ENCODE measurements at places on chromosomes 16 and 17.

DNA sequence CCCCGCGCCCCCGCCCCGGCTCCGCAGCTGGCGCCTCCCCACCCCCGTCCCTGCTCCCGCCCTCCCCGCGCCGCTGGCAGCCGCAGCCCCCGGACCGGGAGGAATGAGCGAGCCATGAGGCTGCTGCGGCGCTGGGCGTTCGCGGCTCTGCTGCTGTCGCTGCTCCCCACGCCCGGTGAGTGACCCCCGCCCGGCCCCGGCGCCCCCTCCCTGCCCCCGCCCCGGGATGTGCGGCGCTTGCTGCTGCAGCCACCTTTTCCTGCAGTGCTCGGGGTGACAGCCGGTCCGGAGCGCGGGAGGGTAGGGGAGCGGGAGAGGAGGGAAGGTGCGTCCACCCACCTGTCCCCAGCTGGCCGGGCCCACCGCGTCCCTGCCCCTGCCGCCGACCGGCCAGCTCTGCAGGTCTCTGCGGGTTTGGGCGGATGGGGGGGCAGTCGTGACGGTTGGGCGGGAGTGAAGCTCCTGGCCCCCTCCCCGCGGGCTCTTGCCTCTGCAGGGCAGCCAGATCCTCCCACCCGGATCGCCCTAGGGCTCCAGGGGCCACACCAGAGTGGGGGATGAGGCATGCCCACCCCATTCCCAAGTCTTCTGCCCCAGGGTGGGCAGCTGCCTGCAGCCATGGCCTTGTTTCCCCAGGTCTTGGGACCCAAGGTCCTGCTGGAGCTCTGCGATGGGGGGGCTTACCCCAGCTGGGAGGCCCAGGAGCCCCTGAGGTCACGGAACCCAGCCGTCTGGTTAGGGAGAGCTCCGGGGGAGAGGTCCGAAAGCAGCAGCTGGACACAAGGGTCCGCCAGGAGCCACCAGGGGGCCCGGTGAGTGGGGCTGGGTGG, 513 bp downstream of the ADAM11 start:
- no peak for DNase-seq

DNA sequence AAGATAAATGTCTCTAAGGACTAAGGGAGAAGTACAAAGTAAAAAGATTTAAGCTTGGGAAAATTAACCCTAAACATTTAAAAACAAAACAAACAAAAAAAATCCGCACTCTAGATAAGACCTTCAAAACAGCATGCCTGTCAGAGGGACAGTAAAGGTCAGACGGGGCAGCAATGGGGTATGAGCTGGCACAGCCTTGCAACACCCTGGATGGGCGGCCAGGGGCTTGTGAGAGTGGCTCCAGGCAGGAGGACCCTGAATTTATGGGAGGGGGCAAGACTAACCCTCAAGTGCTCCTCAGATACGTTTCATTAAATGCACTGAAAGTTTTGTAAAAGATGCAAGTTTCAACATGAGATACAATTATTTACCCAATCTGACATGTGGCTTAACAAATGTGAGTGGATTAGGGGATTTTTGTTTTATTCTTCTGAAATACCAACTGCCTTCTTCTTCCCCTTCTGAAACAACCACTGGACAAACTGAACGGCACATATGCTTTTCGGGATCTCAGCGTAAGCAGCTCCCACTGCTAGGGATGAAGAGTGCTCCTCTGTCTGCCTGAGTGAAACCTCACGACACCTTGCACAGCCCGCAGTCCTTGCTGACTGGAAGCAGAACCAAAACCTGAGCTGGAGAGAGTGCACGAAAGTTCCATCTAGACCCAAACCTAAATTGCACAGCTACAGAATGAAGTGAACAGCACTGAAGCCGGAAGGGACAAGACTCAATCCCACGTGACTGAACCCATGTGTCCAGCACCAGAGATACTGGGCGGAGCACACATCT, 128.4 kb downstream of the ANKRD11 start:
- DNase-seq, result no peak

DNA sequence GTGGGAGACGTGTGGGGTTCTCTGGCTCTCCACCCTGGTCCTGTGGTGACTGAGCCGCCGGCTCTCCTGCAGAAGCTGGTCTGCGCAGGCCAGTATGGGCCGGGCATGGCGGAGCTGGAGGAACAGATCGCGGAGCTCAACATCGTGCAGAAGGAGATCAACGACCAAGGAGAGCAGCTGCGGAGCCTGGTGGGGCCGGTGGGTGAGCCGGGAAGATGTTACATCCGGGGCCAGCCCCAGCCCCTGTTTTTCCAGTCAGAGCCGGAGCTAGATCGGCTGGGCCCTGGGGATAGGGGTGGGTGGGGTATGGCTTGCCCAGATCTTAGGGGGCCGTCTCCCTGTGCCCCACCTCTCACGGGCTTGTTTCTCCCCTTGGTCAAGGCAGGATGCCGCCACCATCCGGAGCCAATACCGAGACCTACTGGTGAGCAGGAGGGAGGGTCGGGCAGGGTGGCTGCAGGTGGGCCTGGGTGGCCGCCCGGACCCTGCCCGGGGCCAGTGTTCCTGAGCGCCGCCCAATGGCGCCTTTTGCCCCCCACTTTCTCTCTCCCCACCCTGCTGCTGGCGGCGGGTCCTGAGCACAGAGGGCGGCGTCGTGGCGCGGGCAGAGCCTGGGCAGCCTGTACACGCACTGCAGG, 5.0 kb downstream of the EVPLL start:
- no peak for DNase-seq

DNA sequence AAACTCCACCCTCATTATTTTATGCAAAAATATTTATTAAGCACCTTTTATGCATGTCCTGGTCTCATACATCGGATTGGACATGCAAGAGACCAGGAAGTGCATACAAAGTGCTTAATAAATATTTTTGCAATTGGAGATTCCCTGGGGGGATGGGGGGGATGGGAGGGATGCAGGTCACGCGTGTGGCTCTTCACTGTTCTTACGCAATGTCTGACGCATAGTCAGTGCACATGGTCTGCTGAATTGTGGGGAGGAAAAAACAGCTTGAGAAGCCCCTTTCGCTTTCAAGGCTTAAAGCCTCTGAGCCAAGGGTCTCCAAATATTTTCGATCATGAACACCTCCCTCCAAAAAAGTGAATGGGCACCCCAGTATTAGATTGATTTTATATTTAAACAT, 96.7 kb upstream of the XYLT1 start:
- no peak for DNase-seq

DNA sequence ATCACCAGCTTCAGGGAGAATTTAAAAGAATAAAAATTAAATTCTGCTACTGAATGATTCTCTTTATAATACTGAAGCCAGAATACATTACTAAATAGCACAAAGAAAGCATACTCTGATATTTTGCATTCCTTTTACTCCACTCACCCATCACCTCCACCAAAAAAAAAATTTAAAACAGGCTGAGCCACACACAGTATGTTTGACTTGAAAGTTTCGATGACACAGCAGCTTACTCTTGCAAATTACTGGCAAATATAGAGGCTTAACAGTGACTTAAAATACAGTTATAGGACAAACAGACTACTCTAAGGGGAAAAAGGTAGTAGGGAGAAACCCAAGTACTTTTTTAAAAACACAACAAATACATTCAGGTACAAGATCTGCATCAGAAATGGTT, 39.2 kb downstream of the GPATCH8 start:
- no peak for DNase-seq

- no peak for DNase-seq
These were observed 74.3 kb upstream of the MRTFB start for GRCh38 chr16:13996778-13997288.

GRCh38 chr16:66510298-66510697, 39.6 kb downstream of the TK2 start:
- no peak for DNase-seq

GRCh38 chr17:73342050-73342522, 30.3 kb upstream of the CDC42EP4 start:
- DNase-seq, result no peak

DNA sequence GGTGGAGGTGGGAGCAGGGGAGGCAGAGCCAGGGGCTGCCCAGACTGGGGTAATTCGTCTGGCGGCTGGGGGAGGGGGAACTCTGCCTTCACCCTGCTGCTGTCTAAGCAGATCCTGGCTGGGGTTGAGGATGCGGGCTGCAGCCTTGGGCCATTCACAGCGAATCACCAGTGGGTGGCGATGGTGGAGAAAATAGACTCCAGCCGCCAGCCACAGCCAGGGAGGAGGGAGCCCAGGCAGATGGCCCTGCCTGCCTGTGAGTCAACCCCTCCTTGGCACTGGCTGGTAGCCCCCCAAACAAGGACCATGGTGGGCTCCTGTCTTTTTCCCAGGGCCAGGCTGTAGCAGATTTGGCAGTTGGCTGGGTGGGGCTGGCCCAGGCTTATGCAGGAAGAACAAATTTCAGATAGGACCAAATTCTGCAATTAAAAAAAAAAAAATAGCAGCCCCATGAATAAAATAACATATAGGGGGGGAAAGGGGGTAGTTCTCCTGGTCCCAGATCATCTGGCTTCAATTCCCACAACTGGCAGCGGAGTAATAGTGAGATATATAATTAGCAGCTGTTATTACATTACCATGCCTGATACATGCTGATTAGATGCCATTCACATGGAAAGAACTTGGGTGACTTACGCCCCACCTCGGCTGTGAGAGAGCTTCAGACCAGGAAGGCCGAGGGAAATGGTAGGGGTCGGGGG, 41.5 kb upstream of the CDH5 start:
- DNase-seq, result no peak

GRCh38 chr16:57305159-57305811, 20.8 kb upstream of the PLLP start:
- DNase-seq, result no peak

DNA sequence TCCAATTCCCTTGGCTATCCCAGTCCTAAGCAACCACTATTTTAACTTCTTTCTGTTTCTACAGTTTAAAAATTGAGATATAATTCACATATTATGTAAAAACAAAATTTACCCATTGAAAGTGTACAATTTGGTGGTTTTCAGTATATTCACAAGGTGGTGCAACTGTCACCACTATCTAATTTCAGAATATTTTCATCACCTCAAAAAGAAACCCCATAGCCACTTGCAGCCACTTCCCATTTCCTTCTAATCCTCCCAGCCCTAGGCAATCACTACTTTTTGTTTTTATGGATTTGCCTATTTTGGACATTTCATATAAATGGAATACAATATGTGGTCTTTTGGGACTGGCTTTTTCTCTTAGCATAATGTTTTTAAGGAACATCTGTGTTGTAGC, 36.1 kb upstream of the NACA2 start:
- no peak for DNase-seq

DNA sequence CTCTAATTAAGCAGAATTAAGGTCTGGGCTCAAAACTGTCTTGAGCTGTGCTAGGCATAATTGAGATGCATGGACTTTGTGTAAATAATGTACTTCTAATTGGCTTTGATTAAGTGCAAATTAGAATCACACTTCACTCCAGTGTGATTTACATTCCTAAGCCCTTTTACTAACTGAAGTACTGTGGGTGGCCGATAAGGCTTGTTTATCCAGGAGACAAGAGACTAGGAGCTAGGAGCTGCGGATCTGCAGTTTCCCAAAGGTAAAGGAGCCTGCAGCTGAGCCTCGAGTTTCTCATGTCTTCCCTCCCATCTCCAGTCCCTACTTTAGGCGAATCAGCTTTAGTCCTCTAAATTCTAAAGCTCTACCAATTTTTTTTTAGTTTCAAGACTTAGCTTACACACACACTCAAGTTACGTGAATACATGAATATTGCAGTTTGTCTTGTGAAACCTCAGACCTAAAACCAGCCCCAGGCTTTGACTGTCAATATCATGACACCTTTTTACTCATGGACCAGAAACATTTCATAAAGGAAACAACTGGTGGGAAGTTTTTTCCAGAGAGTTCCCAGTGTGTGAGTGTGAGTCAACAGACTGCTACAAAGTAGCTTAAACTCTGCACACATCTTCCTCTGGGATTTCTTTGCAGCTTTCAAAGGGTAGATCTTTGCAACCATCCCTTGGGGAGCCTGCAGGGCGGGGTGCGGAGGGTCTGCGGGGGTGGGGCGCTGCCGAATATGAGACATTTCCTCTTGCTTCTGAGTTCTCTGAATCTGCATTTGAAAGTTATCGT, 113.9 kb upstream of the TBX2 start:
- no peak for DNase-seq

GRCh38 chr16:84593825-84594724, 23.8 kb downstream of the COTL1 start:
- no peak for DNase-seq

DNA sequence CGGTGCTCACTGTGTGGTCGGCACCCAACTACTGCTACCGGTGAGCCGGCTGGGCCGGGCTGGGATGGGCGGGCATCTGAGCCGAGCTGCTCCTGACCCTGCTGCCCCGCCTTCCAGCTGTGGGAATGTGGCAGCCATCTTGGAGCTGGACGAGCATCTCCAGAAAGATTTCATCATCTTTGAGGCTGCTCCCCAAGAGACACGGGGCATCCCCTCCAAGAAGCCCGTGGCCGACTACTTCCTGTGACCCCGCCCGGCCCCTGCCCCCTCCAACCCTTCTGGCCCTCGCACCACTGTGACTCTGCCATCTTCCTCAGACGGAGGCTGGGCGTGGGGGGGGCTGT, 6.9 kb downstream of the TBX6 start:
- DNase-seq, result no peak

DNA sequence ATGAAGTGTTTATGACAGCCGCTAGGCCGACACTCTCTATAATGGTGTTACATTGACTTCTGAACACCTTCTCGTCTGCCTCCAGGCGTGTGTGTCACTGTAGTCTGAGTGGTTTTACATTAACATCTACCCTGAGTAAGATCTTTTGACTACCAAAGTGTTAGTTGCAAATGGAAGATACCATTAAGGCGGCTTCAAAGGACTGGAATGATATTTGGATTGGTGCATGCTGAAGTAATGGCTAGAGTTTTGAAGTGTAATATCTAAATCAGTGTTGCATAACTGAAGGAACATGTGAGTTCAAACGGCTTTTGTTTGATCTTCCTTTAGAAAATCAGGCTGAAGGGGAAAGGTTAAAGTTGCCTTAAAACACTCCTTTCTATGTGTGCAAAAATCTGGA, 52.2 kb downstream of the BCAS3 start:
- DNase-seq, result no peak

- DNase-seq, result no peak
These were observed 212.8 kb downstream of the ZFHX3 start for GRCh38 chr16:72835086-72835485.

DNA sequence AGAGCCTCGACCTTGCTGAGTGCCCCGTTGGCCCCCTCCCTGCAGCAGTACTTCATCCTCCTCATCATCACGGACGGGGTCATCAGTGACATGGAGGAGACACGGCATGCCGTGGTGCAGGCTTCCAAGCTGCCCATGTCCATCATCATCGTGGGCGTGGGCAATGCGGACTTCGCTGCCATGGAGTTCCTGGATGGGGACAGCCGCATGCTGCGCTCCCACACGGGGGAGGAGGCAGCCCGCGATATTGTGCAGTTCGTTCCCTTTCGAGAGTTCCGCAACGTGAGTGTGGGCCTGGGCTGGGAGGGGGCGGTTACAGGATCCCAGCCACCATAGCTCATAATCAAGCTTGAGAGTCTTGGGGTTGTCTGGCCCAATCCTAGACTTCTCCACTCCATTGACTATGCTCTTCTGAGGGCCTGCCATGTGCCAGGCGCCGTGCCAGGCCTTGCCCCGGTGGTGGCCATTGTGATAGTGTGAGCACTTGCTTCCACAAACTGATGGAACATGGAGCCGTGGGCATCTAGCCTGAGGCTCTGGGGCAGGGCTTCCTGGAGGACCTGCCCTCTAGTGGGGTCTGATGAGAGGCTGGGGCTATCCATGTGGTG, 39.7 kb downstream of the PSME3IP1 start:
- no peak for DNase-seq

Data from Panc1 (cell line).